Inflammatory macrophage treated with lipopolysaccharide for 4 hours (primary cell): ENCODE measurements at places on chromosomes 1 and 21.

- DNase-seq: no peak
Measured at GRCh38 chr1:46180082-46180616, 3.9 kb upstream of the P3R3URF start.

GRCh38 chr1:92879316-92879968 is 47.6 kb downstream of the RPL5 start:
- DNase-seq: no peak

DNA sequence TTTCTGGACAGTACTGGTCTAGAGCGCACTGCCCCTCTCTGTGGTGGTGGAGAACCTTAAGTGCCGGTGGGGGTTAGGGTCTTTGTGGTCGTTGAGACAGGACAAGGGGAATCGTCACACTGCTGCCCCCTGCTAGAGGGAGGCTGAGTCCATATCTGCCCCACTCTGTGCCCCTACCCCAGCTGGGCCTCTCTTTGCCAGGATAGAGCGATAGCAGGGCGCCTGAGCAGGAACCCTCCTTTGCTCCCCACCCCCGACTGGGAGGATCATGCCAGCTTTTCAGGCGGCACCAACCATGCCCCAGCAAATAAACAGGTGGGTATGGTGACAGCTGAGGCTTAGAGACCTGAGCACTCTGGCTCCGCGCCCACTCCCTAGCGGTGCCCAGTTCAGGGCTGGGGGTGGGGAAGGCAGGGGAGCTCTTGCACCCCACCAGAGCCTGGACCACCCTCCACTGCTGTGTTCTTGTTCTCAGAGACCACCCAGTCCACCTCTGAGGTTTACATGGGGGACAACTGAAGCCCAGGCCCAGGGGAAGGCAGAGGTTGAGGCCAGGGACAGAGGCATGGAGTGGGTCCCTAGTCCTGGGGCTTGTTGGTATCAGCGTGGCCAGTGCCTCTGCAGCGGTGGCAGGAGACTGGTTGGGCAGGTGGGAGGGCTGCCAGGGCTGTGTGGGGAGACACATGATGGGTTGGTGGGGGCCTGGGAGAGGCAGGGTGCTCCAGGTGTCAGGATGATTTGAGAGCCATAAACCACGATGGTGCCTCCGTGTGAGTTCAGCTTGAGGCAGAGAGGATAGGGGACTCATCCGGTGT is 1.6 kb downstream of the PADI2 start:
- no peak for DNase-seq

DNA sequence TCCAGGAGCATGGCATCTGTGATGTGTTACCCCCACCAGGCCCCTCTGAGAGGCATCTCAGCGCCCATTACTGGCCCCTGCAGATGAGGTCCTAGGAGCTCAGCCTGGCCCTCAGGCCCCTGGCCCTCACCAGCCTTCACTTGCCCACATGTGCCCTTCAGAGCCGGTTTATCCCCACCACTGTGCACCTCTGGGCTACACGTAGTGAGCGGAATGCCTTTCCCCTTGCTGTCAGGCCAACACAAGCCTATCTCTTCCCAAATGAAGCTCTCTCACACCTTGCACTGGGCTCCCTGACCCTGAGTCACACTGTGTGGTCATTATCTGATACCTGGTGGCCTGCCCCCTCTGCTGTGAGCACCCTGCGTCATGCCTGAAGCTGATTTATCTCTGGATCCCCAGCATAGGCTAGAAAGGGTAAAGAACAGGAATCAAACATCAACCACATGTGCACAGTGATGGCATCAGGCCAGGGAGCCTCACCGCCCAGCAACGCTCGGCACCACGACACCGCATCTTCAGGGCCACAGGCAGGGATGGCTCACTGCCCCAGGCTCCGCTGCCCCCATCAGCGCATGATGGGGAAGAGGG is 49.1 kb downstream of the GLIS1 start:
- no peak for DNase-seq
